Pericardium fibroblast (primary cell): ENCODE measurements at places on chromosomes 6 and 20. TPM values are rescaled to one million over a fixed set of nuclear protein-coding genes. Genes with fewer than 3 reads are reported as not detected.

The PAX1 gene
- total RNA-seq = not detected in 2 replicates

The FERMT1 gene
- 3.7 and 4.2 TPM in 2 replicates for total RNA-seq

The MYLIP gene
- 14.5 and 25.6 TPM in 2 replicates for total RNA-seq

The LHFPL5 gene
- total RNA-seq = not detected in 2 replicates
